ENCODE measurements at places on chromosomes 3 and 15.

- no peak for DNase-seq
Observed at GRCh38 chr3:185766329-185767001, 58.4 kb downstream of the IGF2BP2 start.

DNA sequence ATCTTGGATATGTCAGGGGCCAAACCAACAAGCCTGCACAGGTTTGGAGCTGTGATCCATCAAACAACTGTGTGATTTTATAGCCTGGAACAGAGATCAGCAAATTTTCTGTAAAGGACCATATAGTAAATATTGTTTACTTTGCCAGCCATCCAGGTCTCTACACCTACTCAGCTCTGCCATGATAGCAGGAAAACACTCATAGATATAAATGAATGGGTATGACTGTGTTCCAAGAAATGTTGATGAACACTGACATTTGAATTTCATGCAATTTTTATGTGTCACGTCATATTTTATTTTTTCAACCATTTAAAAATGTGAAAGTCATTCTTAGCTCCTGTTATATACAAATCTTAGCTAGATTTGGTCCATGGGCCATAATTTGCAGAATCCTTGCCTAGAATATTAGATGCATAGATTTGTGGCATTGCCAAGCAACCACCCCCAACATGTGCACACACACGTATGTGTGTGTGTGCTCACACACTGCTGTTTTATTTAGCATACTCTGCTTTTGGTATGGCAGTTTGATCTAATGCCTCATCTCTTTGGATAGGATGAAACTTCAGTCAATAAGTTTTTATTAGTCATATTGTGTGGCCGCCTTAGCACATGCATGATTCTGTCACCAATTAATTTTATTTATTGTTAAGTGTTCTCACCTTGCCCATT is 6.4 kb downstream of the ATXN7 start:
- DNase-seq = no peak

DNA sequence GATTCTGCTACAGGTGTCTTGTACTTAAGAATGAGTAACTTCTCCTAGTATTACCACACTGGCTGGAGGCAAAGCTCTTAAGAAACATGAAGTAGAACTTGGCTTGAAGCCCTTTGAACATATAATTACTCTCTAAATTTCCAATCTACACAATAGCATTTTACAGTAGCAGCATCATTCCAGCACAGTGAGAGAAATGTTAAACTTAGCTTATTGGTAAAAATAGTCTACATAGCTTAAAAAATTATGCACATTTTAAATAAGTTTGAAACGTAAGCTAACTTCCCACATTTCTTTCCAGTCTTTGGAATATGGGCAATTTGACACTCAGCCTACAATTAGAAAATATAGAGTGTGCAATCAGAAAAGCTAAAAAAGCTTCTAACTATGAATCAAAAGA is 32.8 kb upstream of the TOP2B start:
- no peak for DNase-seq

GRCh38 chr3:190169243-190169642 is 48.5 kb upstream of the P3H2 start:
- DNase-seq = no peak

DNA sequence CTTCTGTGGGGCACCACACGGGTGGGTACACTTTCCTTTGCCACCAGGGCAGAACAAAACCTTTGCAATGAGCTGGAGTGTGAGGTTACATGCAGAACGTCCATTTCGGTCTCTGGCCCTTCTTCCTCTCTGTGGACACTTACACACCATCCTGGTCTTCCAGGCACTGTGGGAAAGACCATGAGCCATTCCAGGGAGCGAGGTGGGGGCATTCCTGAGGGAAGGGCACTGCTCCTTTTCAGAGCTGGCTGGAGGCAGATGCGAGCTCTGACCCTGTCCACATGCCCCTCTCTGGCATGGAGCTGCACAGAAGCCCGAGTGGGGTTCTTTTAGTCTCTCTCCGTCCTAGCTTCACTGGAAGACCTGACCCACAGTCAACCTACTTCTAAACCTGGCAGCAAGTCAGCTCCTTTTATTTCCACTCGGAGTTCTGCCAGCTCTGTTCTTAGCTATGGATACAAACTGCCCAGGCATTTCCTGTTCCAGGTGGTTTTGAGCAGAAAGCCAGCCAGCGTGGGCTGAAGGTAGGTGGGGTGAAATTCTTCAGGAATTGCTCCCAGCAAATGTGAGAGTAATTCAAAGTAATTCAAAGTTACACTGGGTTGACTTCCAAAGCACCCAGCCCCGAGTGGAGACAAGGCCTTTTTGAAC is 281.4 kb downstream of the ADAMTS17 start:
- no peak for DNase-seq

All from stimulated activated CD8-positive, alpha-beta memory T cell treated with anti-CD3 and anti-CD28 coated beads, Interleukin-15, amount 100 ng/mL, for 48 hours (primary cell).